Right lung (tissue), 10 donors: ENCODE measurements at places on chromosomes 1 and 21.

GRCh38 chr1:12434686-12435085, 183.3 kb downstream of the DHRS3 start:
- DNase-seq, result no peak

GRCh38 chr1:25561421-25562100, 18.2 kb downstream of the LDLRAP1 start:
- no peak for DNase-seq

GRCh38 chr21:34881421-34881820, 167.7 kb downstream of the RUNX1 start:
- no peak for DNase-seq

DNA sequence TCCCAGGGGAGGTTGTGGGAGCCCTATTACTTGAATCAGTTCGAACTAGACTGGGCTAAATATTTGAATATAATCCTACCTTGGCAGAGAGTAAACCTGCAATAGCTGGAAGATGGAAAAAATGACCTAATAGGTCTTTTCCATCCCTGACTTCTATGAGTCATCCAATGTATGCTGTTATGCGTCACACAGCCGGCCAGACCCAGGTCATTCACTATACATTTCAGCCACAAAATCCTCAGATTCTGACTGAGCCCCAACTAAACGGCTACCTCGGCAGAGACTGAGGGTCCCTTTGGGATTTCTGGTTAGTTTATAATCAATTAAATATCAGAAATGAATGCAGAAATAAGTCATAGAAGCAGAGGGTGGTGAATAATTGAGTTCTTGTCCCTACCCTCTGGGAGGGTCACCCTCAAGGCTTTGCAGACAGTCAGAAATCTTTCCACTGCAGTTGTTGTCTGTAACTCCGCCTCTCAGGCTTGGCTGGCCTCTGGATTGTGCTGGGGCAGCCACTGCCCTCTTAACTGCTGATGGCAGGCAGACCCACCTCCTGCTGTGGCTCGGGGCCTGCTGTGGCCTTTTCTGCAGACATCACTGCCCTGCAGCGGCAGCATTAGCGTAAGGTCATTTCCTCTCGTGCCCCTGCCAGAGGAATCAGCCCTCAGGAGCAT, 240.5 kb downstream of the TGFB2 start:
- DNase-seq, result no peak

- no peak for DNase-seq
Measured at GRCh38 chr1:207282496-207283380, 38.7 kb upstream of the CD55 start.

DNA sequence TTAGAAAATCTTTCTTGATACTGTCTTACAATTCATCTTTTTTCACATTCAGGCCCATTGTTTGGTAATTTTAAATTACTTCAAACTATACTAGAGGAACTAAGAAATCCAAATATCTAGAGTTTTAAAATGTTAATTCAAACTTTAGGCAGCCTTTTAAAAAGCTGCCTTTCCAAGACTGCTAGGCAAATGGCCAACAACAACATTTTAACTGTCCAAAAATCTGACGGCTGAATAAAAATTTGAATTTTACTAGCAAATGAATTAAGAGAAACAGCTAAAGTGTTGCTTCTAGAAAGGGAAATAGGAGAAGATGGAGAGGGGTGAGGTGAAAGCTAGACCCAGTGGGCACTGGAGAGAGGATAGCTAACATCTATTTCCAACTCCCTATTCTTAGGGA, 17.2 kb downstream of the DPYD start:
- no peak for DNase-seq

GRCh38 chr1:58439946-58440345, 106.6 kb downstream of the OMA1 start:
- no peak for DNase-seq

GRCh38 chr1:158248771-158249170, 5.5 kb upstream of the CD1A start:
- DNase-seq, result no peak

- DNase-seq, result no peak
Measured at GRCh38 chr1:176884911-176885310, 279.6 kb downstream of the ASTN1 start.

DNA sequence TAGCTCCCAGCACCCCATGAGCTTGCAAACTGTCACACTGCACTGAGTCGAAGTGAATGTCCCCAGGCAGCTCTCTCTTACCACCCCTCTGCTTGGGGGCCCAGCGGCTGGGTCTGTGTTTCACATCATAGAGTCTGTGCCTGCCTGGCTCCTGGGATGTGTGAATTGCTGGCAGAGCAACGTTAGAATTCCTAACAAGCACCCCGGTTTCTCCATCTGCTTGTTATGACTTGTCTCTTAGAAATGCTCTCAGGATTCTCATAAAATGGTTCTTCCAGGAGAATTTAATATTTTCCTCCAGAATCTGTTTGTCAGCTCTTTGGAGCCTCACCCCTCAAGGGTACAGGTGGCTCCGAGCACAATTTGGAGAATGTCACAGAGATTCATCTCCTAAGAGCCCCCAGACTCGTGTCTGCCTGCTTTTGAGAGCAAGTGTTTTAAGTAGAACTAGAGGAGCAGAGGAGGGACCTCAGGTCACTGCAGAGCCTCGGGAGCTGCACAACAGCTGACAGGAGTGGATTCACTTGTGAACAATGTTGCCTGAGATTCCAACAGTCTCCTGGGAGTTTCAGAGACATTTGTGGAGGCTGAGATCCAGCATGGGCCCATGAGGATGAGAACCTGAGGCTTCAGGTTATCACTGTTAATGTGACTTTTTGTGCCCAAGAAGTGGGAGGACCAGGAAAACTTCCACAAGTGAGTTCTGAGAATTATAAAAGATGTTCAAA, 131.5 kb downstream of the KCNJ6 start:
- DNase-seq, result no peak

GRCh38 chr1:154730259-154730658, 122.3 kb upstream of the ADAR start:
- DNase-seq, result no peak

DNA sequence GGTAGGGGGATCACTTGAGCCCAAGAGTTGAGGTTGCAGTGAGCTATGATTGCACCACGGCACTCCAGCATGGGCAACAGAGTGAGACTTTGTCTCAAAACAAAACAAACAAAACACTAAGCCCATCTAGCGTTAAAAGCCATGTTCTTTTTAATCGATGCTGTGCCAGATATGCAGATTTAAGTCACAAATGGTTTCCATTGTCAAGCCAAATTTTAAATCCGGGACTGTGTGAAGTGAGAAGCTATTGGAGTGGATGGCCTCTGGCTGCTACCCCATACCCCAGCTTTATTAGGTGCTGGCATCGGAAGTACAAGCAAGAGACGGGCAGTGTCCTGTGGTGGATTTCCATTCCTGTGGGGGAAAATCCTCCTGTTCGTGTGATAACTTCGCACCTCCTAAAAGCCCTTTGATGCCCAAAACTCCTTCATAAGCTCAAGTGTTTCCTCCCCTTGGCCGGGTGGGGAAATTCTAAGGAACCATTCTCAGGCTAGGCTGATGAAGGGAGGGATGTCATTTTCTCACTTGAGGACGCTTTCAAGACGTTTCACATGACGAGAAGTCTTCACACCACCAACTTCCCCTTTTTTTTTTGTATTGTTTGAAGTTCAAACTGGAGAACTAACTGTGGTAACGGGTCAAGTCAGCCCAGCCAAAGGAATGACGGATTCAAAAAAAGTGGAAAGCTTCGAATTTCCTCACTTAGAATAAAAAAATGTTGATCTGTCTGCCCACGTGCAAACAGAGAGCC, 140.8 kb downstream of the KAZN start:
- DNase-seq, result no peak

DNA sequence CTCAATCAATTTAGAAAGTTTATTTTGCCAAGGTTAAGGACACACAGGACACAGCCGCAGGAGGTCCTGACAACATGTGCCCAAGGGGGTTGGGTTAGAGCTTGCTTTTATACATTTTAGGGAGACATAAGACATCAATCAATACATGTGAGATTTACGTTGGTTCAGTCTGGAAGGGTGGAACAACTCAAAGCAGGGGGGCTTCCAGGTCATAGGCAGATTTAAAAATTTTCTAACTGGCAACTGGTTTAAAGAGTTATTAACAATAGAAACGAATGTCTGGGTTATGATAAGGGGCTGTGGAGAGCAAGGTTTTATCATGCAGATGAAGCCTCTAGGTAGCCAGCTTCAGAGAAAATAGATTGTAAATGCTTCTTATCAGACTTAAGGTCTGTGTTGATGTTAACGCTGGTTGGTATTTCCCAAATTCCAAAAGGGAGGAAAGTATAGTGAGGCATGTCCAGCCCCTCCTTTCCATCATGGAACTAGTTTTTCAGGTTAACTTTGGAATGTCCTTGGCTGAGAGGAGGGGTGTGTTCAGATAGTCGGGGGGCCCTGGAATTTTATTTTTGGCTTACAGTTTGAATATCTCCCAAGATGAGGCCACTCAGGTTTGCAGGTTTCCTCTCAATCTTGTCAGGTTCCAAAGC, 31.0 kb upstream of the TGFBR3 start:
- no peak for DNase-seq

- DNase-seq, result peak; percentile 21
Measured at GRCh38 chr21:33265664-33266049, 510 bp upstream of the IL10RB start.

GRCh38 chr21:41775149-41775472, 8.3 kb upstream of the RIPK4 start:
- no peak for DNase-seq

- no peak for DNase-seq
Measured at GRCh38 chr1:13871886-13872285, 171.9 kb downstream of the PRDM2 start.

- DNase-seq, result no peak
Measured at GRCh38 chr1:112446411-112446810, 50.4 kb downstream of the CTTNBP2NL start.
